ENCODE measurements at places on chromosomes 5 and 9.

DNA sequence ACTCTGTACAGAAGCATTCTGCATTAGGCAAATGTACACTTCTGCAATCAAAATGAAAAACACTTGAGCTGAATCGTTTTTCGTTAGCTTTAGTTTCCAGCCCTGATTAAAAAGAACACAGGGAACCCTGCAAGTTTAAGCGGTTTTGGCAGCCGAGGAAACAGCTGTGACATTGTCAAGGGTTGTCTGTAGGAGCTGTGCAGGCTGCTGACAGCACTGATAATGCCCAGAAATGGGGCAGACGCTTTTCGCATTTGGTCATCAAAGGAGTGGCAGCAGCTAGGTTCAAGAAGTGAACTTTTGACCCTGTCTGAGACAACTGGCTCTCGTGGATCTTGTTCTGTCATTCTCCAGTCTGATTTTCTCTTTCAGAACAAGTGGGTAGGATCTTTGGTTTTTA lies 165.6 kb upstream of the CCDC152 start:
- no peak for DNase-seq

- DNase-seq: no peak
Measured at GRCh38 chr5:1797855-1798254, 1.8 kb downstream of the MRPL36 start.

GRCh38 chr5:87705876-87706275 lies 293.1 kb upstream of the CCNH start:
- no peak for DNase-seq

GRCh38 chr5:95554331-95554646 lies 488 bp downstream of the SKIC3 start:
- DNase-seq: no peak

- no peak for DNase-seq
Measured at GRCh38 chr9:2870340-2870739, 26.4 kb upstream of the PUM3 start.

GRCh38 chr9:124972241-124972770 lies 31.4 kb upstream of the GOLGA1 start:
- DNase-seq: no peak

GRCh38 chr5:147391781-147392180 lies 118.1 kb downstream of the DPYSL3 start:
- DNase-seq: peak; percentile 27

DNA sequence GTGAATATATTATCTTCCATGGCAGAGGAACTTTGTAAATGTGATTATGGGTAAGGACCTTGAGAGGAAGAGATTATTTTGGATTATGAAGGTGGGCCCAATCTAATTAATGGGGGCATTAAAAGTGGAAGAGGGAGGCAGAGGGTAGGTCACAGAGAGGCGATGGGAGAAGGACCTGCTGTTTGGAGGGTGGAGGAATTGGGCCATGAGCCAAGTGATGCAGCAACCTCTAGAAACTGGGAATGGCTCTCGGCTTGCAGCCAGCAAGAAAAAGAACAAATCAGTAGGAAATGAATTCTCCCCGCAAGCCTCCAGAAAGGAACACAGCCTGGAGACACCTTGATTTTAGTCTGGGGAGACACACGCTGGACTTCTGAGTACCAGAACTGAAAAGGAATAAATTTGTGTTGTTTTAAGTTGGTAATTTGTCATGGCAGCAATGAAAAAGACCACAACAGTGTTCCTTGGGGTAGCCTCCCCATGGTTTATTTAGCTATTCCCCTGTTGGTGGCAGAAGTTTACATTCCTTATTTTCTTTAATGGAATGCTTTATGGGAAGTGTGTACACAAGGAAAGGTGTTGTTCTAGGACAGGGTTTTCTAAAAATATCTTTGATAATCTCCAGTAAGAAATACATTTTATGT lies 103.6 kb downstream of the HSPA4 start:
- DNase-seq: no peak

DNA sequence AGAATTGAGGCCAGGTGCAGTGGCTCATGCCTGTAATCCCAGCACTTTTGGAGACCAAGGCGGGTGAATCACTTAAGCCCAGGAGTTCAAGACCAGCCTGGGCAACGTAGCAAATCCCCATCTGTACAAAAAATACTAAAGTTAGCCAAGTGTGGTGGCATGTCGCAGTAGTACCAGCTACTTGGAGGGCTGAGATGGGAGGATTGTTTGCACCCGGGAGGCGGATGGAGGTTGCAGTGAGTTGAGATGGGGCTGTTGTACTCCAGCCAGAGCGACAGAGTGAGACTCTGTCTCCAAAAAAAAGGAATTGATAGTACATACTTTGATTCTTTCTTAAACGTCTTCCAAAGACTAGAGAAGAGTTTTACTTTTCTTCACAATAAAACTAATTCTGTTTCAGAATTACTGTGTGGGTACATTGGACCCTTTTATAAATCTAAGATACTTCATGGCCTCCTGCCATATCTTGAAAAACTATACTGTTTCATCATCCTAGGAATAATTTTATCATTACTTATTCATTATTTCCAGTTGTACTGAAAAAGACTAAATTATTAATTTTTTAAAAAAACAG lies 132.0 kb upstream of the GRHPR start:
- no peak for DNase-seq

GRCh38 chr9:2727966-2728613 lies 10.8 kb downstream of the KCNV2 start:
- DNase-seq: peak; percentile 48

DNA sequence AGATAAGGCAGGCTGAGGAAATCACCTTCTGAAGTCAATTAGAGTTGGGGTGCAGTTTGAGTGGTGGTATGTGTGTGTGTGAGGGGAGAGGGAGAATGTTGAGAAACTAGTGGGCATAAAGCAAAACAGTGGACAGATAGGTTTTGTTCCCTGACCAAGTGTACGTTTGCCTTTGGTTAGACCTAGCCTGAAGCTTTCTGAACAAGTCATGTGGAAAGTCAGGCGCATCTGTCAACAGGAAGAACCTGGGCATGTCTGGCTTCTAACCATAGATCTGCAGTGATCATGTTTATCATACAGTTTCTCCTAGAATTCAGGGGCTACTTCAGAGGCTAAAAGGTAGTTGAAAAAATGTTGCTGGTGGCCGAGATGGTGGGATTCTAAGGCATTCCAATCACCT lies 143.2 kb upstream of the PCA3 start:
- DNase-seq: no peak

DNA sequence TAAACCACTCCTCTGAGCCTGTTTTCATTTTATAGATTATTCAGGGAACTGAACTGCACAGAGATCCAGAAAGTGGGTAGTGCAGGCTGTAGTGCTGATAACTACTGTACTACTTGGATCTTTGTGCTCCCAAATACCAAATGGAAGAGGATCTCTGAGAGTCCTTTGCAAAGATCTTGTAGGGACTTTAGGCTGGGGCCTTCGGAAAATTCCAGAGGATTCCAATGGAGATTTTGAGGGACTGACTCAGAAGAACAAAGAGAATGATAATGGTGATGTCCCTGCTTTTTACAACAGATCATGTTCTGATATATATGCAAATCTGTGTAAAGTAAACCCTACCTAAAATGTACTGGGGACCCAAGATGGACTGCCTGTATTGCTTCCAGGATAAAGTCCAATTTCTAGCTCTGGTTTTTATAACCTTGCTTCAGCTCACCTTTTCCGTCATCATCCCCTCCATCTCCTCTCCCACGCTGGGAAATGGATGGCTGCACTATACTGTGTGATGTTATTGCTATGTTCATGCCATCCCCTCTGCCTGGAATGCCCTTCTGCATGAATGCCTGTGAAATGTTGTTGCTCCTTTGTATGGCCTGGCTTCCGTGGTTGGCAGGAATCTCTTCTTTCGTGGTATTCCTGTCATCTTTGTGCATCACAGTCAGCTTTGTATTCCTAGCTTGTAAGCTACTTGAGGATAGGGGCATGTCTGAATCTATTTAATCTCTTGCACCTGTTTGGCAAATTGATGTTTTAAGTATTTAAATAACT lies 9.7 kb upstream of the PSMD5 start:
- DNase-seq: no peak

- DNase-seq: no peak
Measured at GRCh38 chr9:109304347-109304746, 16.5 kb downstream of the EPB41L4B start.

DNA sequence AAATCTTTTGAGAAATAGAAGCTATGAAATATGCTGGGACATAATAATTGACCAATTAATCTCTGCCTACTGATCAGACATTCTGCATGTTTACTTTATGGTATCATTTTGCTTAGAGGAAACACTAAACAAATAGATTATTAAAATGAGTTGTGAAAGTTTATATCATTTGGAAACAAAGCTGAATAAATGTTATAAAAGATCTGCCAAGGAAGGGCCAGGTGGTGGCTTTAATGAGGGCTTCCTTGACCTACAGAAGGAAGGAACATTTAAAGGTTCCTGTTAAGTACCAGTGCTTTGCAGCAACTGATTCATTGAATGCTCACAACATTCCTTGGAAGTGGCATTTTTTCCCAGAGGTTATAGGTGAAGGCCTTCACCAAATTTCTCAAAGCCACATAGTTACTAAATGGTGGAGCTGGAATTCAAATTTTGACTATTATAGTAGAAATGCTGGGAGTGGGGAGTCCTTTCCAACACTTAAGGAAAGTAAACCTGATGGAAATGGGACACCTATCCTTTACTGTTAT lies 250.7 kb downstream of the GABRB2 start:
- no peak for DNase-seq

DNA sequence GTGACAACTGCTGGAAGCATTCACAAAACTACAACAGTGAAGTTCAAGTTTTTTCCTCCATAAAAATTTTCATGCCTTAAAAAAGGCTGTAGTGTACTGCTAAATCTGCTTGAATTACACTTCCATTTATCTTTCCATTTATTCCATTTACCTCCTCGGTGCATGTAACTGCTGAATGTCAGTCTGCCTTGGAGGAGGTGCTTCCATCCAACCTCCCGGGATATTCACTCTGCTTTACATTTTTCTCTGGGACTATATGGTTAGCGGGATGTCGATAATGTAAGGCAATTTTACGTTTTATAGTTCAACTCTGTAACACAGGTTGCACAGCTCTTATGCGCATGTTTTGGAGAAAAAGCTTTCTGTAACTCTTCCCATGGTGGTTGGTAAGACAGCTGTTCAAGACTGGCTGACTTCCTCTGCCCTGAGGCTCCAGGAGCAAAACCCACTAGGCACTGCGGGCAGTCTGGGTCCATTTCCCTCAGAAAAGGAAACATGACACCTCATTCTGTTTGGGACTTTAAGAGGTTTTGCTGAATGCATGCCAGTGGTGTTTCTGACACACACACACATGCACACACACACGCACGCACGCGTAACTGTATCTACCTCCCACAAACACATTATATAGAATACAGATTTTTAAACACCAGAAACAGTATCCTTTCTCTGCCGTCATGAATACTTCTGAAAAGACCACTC lies 66.1 kb downstream of the SPTLC1 start:
- DNase-seq: peak; percentile 18

GRCh38 chr9:78903581-78903980 lies 606.7 kb downstream of the PSAT1 start:
- DNase-seq: no peak

GRCh38 chr5:97065475-97065874 lies 76.9 kb downstream of the LIX1 start:
- DNase-seq: no peak

GRCh38 chr5:163532171-163533084 lies 27.0 kb downstream of the MAT2B start:
- no peak for DNase-seq

GRCh38 chr9:9719373-9720112 lies 893.3 kb downstream of the PTPRD start:
- DNase-seq: no peak

GRCh38 chr9:135278586-135278985 lies 191.1 kb downstream of the OLFM1 start:
- no peak for DNase-seq

DNA sequence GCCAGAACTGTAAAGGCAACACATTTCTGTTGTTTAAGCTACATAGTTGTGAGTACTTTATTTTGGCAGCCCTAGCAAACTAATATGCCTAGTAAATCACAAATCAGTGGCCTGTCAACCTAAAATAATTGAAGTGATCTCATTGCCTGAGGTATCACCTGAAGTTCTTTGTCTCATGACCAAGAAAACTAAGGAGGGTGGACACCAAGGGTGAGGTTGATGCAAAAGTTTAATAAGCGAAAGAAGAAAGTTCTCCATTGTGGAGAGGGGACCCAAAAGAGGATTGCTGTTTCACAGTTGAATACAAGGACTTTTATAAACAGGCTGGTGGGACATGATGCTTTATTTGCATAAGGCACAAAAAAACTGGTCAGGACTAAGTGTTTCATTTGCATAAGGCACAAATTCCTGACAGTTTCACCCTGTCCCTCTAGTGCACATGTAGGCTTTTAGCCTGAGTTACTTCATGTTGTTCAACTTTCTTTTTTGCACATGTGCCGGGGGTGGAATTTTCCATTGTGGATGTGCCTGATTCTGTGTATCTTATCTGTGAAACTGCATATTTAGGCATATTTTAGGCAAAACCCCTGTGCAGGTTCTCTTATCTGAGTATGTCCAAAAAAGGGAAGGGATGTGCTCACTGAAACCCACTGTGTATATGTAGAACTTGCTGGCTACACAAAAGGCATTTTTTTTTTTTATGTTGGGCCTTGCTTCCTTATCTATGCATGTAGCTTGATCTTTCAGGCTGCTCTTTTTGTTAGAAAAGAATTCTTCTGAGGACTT lies 108.6 kb upstream of the RAI14 start:
- no peak for DNase-seq

DNA sequence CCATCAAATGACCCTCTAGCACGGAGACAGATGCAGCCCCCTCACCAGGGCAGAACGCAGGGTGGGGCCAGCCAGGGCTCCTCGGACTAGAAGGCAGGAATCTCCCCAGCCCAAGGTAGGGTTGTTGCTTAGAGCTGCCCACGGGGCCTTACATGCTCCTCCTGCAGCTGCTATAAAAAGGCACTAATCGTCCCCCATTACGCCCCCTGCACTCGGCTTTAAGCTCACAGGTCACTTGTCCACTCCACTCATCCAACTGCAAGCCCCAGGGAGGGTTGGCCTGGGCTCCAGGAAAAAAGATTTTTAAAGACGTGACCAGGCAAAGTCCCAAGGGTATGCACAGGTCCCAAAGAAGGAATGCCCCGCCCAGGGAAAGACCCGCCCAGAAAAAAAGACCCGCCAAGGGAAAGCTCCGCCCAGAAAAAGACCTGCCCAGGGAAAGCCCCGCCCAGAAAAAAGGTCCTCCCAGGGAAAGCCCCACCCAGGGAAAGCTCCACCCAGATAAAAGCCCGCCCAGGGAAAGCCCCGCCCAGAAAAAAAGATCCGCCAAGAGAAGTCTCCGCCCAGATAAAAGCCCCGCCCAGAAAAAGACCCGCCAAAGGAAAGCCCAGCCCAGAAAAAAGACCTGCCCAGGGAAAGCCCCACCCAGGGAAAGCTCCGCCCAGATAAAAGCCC lies 11.1 kb downstream of the GRIN1 start:
- DNase-seq: no peak

DNA sequence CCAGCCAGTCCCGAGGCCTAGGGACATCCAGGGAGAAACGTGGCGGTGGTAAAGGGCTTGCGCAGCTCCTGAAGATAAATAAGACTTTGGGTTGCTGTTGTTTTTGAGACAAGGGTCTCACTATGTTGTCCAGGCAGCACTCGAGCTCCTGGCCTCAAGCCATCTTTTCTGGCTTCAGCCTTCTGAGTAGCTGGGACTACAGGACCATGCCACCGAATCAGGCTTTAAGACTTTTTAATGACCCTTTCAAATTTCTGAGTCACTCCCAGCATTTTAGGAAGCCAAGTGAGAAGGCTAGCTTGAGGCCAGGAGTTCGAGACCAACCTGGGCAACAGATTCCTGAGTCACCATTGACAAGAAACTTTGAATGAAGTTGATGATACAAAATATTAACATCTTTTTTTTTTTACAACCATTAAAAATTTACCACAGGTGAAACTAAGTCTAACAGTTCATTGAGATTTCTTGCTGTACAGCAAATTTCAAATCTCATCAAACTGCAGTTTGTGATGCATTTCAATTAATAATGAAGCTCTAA lies 817 bp upstream of the GNE start:
- DNase-seq: no peak

Measured in AG04450 (cell line).